Inflammatory macrophage (primary cell): ENCODE measurements at places on chromosomes 16 and 17.

- no peak for DNase-seq
These were observed 17.4 kb downstream of the ZDHHC7 start for GRCh38 chr16:84993926-84994325.

DNA sequence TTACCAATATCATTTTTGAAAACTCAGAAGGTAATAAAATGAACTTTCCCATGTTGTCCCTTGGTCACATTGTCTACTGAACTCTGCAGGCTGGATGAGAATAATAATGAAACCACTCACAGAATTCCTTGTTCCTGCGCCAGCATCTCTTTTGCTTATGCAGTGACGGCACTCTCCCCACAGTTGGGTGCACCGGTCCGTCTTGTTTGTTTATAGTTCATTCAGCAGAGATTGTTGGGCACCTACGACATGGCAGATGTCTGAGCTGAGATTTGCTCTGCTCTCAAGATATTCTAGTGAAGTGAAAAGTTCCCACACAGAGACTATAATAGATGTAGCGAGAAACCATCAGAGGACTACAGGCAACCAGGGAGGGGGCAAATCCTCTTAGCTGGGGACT lies 375.7 kb upstream of the CDH11 start:
- DNase-seq = no peak

DNA sequence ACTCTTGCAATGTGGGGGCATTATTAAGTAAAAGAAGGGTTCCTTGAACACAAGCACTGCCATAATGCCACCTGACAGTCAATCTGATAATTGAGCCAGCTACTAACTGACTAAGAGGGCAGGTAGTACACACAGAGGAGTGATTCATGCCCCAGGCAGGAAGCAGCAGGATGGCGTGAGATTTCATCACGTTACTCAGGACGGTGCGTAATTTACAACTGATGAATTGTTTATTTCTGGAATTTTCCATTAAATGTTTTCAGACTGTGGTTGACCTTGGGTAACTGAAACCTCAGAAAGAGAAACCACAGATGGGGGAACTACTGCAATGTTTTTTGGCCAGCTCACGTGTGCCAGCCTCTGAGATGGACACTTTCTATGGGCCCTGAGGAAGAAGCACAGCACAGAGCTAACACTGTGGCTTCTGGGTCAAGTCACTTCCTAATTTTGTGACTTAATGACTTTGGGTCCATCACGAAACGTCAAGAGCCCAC lies 46.7 kb downstream of the C17orf67 start:
- peak; percentile 96 for DNase-seq

DNA sequence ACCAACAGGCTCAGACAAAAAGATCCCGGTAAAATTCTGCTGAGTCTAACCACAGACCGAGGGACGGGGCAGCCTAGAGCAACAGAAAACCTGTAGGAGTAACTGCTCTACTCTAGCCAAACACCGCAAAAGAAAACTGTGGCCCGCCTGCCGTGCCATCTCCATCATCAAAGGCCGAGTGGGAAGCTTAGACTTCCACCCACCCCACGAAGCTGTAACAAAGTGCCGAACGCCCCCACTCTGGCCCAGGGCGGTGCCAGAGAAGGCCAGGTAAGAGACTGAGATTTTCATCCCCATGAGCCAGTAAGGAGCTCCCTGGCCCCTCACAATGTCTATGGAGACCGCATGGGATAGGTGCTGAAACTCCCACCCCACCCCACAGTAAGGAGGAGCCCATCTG lies 231.9 kb upstream of the COX10 start:
- DNase-seq = no peak

DNA sequence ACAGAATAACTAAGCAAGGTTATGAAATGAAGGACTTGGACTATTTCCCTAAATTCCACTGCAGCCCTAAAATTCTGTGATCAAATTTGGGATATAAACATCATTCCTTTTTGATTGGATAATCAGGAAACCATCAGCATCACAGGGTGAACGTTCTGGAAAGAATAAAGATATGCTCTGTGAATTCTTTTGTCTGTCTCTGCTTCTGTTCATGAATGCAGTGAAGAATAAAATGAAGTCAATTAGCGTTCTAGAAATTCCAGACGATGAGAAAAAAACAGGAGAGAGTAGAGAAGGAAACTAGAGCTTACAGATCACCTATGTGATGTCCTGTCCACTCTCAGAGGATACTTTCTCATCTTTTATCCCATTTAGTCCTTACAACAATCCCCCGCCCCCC lies 295.1 kb upstream of the SOX9 start:
- no peak for DNase-seq

GRCh38 chr16:69820926-69821541 lies 58.9 kb downstream of the WWP2 start:
- DNase-seq = no peak

DNA sequence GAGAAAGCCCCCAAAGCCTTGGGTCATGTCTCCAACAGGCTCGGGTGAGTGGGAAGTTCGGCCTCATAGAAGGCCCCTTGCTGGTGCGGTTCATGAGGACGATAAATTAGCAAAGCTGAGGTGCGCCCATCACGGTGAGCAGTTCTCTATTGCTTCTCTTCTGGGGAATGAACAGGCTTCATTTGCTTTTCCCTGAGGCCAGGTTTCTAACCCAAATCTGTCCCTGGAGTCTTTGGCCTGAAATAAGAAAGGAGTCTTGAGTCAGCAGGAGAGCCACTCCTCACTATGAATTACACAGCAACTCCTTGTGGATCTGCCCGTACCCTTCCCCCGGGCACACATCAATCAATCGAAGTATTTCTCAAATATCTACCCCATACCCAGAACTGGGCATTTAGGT lies 94.6 kb downstream of the YPEL2 start:
- no peak for DNase-seq

GRCh38 chr17:34578016-34578415 lies 1.4 kb upstream of the TMEM132E start:
- no peak for DNase-seq

GRCh38 chr16:56202036-56202435 lies 10.7 kb downstream of the GNAO1 start:
- DNase-seq = no peak

DNA sequence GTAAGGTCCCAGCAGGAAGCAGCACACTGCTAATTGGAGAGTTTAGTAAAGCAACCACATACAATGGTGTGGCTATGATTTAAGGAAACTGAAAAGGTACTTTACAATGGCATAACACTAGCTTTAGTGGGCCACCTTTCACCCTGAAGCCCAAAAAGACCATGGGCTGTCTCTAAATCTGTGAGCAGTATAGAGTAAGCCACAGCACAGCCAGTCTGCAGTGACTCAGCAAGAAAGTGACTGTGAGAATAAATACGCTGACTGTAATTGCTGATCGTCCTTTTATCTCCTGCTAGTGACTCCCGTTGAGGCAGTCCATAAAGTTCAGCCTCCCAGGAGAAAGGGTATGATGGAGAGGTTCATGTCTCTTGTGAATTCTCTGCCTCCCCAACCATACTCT lies 679.8 kb upstream of the KIF2B start:
- no peak for DNase-seq

DNA sequence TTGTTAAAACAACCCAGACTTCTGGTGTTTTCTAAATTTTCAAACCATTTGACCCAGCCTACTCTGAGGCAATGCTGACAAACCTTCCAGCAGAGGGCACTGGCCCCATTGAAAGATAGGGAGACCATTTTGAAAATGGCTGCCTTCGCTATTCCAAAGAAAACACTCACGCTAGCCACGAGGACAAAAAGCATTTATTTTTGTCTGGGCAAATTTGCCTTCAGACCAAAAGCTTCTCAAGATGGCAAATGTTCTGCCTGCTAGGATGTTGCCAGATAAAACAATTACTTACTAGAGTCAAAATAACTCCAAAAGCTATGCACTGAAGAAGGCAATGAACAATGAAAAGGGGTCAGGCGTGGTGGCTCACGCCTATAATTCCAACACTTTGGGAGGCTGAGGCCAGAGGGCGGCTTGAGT lies 296.7 kb upstream of the IRX5 start:
- no peak for DNase-seq

DNA sequence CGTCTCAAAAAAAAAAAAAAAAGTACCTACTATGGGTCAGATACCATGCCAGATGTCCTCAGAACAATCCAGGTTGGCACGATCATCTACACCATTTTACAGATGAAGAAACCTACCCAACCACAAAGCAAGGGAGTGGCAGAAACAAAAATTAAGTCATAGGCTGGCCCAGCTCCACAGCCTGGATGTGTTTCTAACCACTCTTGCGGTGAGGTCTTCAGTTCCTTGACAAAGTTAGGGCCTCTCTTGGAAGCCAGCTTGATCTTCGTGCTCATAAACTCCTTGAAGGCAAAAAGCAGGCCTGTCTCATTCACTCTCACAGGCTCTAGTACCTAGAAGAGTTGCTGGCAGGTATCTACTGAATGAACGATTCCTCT lies 6.2 kb downstream of the GGA2 start:
- DNase-seq = peak; percentile 26

DNA sequence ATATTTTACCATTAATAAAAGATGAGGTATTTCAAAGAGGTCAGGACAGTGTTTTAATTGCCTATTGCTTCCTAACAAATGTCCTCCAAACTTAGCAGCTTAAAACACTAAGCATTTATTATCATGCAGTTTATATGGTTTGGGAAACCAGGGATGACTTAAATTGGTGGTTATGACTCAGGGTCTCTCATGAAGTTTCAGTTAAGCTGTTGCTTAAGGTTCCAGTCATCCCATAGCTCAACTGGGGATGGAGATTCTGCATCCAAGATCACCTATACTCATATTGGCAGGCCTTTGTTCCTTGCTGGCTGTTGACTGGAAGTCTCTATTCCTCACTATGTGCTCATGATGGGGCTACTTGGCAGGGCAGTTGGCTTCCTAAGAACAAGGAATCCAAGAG lies 1329.9 kb upstream of the GOT2 start:
- no peak for DNase-seq

- DNase-seq = no peak
These were observed 12.3 kb downstream of the SLX4 start for GRCh38 chr16:3599121-3599520.

DNA sequence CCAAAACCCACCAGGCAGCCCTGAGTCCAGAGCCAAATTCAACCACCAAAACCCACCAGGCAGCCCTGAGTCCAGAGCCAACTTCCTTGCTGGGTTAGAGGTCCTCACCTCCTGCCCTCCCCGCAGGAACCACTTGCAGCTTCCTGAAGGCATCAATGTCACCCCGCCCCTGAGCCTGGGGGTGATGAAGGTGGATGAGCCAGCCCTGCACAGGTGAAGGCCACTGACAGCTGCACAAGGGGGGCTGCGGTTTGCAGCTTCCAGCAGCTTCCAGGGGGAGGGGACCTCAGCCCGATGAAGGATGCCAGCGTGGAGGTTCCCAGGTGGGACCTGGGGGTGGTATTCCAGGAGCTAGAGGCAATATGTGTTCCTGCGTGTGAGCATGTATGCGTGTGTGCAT lies 7.6 kb upstream of the CSNK1D start:
- DNase-seq = no peak

DNA sequence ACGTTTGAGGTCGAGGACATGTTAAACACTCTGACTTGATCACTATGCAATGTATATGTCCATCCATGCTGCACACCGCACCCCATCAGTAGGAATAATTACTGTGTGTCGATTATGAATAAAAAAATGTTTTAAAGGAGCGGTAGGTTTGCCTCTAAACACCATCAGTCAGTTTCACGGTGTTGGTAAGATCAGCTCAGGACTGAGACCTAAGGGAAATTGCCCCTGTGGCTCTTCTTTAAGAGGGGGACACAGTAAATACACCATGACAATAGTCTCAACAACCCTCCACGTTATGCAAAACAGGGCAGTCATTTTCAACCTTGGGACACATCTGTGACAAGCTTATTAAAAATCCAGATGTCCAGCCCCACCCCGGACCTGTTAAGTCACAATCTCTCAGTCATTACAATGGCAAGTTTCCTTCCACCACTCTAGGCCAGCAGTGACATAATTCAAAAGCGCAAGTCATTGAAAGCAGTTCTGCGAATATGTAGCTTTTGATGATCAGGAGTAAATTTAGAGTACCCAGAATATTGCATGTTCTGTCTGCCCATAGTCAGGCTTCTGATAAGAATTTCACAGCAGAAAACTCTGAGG lies 1.2 kb downstream of the ATMIN start:
- peak; percentile 17 for DNase-seq

DNA sequence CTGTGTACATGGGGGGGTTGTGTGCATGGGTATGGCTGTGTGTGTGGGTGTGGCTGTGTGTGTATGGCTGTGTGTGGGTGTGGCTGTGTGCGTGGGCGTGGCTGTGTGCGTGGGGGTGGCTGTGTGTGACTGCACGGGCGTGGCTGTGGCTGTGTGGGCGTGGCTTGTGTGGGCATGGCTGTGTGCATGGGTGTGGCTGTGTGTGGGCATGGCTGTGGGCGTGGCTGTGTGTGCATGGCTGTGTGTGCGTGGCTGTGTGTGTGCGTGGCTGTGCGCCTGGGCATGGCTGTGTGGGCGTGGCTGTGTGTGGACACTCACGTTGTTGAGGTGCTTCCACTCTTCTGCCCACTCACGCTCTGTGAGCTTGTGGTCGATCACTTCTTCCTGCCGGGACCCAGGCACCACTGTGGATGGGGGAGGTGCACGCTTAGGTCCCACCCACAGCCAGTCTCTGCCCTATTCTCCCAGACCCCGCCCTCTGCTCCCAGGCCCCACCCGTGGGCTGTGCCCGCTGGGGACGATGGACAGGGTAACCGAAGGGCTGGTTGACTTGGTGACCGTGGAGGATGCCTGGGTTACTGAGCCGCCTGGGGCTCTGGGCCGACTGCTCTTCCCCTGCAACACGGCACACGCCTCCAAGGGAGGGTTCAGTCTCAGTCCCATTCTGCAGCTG lies 16.0 kb upstream of the PABPN1L start:
- DNase-seq = no peak

- DNase-seq = no peak
These were observed 2.6 kb downstream of the METTL26 start for GRCh38 chr16:633336-634050.

- no peak for DNase-seq
These were observed 8.0 kb downstream of the SLC38A10 start for GRCh38 chr17:81287152-81287551.

DNA sequence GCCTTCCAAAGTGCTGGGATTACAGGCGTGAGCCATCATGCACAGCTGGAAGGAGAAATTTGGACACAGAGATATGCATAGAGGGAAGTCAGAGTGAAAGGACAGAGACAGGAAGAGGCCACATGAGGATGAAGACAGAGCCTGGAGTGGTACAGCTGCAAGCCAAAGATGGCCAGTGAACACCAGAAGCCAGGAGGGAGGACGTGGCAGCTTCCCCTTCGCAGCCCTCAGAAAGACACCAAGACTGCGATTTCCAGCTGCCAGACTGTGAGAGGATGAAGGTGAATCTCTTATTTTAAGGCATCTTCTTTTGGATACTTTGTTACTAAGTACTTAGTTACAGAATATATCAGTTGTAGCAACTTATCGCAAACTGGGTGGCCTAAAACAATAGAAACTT lies 60.5 kb upstream of the PLCG2 start:
- DNase-seq = peak; percentile 32

GRCh38 chr16:87608400-87608985 lies 6.2 kb downstream of the JPH3 start:
- peak; percentile 42 for DNase-seq

DNA sequence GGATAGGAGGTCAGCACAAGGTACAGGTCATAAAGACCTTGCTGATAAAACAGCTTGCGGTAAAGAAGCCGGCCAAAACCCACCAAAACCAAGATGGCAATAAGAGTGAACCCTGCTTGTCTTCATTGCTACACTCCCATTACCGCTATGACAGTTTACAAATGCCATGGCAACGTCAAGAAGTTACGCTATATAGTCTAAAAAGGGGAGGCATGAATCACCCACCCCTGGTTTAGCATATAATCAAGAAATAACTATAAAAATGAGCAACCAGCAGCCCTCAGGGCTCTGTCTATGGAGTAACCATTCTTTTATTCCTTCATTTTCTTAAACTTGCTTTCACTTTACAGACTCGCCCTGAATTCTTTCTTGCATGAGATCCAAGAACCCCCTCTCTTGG lies 1.0 kb upstream of the HSBP1 start:
- DNase-seq = no peak
